Stimulated activated CD4-positive, alpha-beta T cell treated with anti-CD3 and anti-CD28 coated beads, Interleukin-1b, Interleukin-23, amount 100 ng/mL, for 1 hour (primary cell): ENCODE measurements at places on chromosomes 5 and 9.

- no peak for DNase-seq
These were observed 191.9 kb upstream of the SLC27A6 start for GRCh38 chr5:128773378-128773777.

DNA sequence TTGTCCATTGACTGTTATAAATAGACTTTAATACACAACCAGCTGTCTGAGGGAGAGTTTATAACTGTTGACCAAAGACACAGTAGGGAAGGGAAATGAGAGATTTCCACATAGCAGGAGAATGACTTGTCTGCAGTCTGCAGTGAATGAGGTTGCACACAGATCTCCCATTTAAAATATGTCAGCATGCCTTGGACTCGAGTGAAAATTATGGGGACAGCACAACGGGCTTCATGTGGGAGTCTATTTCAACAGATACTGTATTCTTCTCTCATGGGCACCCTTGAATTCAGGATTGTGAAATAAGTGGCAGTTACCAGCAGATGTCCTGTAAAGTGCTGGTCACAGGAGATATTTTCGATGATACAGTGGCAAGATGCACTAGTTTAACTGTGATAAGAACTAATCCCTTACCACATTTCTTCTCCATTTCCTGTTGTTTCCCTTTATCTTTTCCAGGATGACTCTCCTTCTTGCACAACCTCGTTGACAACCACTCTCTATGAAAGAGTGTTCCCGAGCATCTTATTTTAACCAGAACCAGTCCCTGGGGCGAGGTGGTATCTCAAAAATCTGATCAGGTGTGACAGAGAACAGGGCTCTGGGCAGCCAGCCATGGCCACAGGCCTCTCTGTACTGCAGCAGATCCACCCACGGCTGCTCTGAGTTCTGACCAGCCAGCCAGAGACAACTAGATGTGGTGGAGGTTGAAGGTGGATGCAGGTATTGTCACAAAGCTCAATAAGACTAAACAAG is 51.5 kb upstream of the MAP3K1 start:
- DNase-seq, result no peak

DNA sequence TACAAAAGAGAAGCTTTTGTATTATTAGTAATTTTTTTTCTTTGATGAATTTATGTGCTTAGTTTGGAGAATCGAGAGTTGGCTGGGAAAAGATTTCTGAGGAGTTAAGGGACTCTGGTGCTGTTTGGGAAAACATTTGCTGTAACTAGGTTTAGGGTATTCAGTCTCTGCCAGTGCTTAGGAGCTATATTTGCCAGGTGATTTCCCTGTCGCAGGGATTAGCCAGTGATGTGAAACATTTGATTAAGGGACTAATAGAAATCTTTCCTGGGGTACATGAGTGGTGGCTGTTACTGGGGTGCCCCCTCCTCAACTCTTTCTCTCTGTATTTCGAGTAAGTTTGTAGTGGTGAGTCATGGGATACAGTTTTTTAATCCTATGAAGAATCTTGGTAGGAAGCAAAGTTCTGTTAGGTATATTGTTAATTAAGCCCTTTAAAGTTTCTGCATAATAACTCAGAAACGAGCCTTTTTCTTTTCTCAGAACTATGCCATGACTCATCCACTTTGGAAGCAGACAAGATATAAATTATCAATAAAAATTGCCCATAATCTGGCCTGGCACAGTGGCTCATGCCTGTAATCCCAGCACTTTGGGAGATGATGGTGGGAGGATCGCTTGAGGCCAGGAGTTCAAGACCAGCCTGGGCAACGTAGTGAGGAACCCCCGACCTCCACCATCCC is 18.6 kb downstream of the RGMB start:
- no peak for DNase-seq

- no peak for DNase-seq
These were observed 1944.6 kb upstream of the WWC1 start for GRCh38 chr5:166346726-166347374.

GRCh38 chr9:132646726-132647125 is 23.1 kb downstream of the DDX31 start:
- no peak for DNase-seq

- DNase-seq, result no peak
These were observed 307.4 kb downstream of the NFIB start for GRCh38 chr9:14006386-14007187.

DNA sequence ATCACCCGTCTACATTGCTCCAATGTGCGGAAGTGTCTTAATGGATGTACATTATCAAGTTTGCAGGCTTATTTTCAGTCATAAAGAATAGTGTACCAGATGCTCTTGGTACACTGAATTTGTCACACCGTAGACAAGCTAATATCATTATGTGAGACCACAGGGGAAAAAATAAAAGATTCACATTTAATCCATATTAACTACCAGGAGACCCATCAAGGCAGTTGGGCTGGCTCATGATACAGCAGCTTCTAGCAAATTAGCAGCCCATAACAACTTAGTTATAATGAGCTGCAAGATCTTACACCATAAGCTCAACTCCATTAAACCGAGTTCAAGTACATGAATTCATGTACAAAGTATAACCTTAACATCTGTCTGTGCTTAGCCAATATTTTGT is 324.9 kb downstream of the CTNND2 start:
- no peak for DNase-seq

- DNase-seq, result no peak
These were observed 169.0 kb downstream of the CDK5RAP2 start for GRCh38 chr9:120410925-120411501.

DNA sequence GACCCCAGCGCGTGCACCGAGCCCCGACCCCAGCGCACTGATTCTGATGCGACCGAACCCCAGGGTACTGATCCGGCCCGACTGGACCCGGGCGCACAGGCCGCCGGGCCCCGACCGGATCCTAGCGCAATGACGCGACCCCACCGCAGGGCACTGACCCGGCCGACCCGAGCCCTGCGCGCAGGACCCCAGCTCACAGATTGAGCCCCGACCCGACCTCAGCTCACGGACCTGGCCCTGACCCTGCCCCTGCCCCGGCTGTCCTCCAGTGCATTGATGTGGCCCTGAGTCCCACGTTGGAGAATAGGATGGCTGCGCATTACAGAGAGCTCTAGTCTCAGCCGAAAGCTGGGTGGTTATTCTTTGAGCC is 438 bp downstream of the TRIP13 start:
- no peak for DNase-seq

DNA sequence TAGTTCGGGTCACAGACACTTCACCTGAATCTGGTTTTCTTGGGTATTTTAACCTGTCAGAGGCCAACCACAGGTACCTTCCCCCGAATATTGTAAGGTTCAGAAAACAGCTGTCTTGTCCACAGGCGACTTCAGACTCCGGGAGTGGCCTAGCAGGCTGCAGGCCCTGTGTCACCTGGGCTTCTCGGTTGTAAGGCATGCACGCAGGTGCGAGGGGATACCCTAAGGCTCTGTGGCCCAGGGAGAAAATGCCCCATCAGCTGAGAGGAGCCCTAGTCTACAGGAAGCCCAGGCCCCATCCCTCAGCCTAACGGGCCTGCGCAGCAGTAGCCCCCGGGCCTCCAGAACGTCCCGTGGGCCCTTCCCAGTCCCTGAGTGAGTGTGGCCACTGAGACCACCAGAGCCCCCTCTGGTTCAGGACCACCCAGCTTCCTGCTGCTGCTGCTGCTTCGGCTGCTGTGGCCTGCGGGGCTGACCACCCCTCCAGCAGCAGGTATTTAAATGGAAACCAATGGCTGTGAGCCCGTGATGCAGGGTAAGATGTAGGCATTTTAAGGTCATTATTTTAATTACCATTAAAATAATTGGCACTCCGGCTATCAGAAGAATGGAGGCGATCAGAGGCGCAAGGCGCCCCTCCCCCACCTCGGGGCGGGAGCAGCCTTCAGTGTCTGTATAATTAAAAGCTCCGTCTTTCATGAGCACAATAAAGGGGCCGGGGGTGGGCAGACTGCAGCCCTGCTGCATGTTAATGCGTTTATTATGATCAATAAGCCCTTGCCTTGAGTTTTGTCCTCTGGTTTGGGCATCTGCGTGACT is 65.4 kb downstream of the PSMB7 start:
- DNase-seq, result no peak

DNA sequence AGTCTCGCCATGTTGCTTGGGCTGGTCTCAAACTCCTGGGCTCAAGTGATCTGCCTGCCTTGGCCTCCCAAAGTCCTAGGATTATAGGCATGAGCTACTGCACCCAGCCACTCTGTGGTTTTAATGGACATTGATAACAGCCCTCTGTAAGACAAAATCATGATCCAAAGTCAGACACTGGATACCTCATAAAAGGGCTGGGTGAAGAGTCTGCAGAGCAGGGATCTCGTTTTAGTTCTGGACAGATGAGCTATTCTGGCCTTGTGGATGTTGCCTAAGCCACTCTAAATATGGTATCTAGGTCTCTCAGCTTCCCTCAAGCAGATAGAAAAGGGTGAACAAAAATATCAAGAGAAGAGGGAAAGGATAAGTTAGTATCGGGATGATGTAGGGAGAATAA is 133.4 kb upstream of the OSMR start:
- DNase-seq, result no peak

- DNase-seq, result no peak
These were observed 22.3 kb downstream of the GLIS3 start for GRCh38 chr9:4277531-4277991.

- peak; percentile 46 for DNase-seq
These were observed 35.0 kb downstream of the IPPK start for GRCh38 chr9:92634712-92635605.

DNA sequence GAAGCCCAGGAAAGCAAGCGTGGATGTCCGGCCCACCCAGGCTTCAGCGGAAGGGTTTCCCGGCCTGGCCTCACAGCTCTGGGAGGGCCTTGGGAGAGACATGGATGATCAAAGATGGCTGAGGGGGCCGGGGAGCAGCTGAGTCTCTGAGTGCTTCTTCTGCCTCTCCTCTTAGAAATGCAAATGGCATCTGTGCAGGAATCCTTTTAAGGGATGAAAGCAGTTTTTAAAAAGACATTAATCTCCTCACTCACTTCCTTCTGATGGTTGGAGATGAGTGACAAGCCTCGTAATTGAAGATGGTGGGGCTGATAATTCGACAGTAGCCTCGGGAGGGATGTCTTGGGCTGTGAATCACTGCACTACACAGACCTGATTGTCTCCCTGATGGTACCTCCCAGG is 24.3 kb upstream of the PITX1 start:
- no peak for DNase-seq

DNA sequence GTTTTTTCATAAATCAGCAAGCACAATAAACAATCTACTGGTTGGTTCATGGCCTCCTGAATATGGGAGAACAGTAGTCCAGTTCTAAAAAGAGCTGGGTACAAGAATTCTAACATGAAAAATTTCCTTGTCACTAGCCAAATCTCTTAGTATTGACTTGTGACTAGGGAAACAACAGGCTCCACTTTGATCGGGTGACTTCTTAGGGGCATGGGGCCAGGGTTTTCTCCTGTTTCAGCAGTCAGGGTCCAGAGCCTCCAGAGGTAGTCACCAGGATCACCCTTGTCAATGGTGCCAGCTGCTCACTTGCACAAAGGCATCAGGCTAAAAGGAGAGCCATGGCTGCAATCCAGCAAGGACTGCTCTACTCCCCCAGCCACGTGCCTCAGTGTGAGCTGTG is 38.1 kb downstream of the LPAR1 start:
- DNase-seq, result no peak

GRCh38 chr9:98866435-98867102 is 59.1 kb downstream of the GALNT12 start:
- no peak for DNase-seq

DNA sequence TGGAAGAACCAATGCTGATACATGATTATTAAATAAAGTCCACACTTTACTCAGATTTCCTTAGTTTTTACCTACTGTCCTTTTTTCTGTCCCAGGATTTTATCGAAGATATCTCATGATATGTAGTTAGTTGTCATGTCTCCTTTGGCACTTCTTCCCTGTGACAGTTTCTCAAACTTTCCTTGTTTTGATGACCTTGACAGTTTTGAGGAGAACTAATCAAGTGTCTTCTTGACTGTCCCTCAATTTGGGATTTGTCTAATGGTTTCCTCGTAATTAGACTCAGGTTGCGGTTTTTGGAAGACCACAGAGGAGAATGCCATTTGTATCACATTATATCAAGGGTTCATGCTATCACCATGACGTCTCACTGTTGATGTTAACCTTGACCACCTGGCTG is 483.1 kb upstream of the ZNF608 start:
- DNase-seq, result no peak

GRCh38 chr5:98482321-98483300 is 290.9 kb upstream of the RGMB start:
- DNase-seq, result no peak

- no peak for DNase-seq
These were observed 149.5 kb upstream of the PANK3 start for GRCh38 chr5:168728546-168729211.
